Stimulated activated CD8-positive, alpha-beta memory T cell treated with anti-CD3 and anti-CD28 coated beads, Interleukin-15, amount 100 ng/mL, for 24 hours (primary cell): ENCODE measurements at places on chromosomes 5 and 9.

- no peak for DNase-seq
These were observed 10.8 kb downstream of the S1PR3 start for GRCh38 chr9:89001917-89002540.

- no peak for DNase-seq
These were observed 108.4 kb downstream of the ALDH1A1 start for GRCh38 chr9:72844440-72844768.

GRCh38 chr9:133492061-133493021, 13.4 kb upstream of the SLC2A6 start:
- no peak for DNase-seq

DNA sequence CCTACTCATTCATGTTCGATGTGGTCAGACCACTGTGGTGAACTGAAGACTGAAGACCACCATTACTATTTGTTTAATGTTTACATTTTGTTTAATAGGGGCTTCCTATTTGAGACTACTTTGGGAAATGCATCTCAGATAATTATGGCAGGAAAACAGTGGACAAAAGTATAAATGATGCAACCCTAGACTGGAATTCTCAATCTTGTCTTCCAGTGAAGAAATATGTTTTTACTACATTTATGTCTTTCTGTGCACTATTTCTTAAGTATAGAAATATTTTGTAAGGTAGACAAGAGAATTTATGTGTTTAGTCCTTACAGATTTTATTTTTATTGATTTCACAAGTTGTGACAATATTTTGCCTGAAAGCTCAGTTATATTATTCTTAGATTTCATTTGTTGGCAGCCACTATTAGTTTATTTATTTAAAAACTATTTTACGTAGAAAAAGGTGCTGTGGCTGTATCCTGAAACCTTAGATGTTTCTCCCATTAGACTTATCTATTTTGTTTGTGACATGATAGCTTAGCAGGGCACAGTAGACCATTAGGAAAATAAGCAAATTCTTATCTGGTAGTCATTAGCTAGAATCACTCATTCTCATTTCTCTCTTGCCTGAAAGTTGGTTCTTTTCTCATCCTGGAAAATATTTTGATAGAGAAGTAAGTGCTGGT, 39.4 kb upstream of the MRPS30 start:
- DNase-seq: no peak

DNA sequence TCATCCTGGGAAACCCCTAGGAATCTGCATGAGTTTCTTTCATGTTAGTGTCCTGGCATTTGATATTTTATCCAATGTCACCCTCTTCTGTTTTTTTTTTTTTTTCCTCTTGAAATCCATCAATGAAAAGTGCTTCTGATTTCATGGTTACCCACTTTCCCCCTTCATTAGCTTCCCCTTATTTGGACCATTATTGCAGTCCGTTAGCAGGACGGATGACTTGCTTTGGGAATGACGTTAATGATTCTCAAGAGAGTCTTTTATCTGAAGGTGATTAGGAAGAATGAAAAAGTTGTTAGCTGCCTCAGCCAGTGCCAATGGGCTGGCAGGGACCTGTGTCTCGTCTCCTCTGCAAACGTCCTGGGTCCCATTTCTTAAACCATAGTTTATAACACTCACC, 134.7 kb downstream of the SEMA6A start:
- DNase-seq: no peak

- DNase-seq: no peak
These were observed 107.6 kb upstream of the MPDZ start for GRCh38 chr9:13386935-13387733.

- DNase-seq: no peak
These were observed 53.9 kb downstream of the OSTF1 start for GRCh38 chr9:75142202-75142601.

DNA sequence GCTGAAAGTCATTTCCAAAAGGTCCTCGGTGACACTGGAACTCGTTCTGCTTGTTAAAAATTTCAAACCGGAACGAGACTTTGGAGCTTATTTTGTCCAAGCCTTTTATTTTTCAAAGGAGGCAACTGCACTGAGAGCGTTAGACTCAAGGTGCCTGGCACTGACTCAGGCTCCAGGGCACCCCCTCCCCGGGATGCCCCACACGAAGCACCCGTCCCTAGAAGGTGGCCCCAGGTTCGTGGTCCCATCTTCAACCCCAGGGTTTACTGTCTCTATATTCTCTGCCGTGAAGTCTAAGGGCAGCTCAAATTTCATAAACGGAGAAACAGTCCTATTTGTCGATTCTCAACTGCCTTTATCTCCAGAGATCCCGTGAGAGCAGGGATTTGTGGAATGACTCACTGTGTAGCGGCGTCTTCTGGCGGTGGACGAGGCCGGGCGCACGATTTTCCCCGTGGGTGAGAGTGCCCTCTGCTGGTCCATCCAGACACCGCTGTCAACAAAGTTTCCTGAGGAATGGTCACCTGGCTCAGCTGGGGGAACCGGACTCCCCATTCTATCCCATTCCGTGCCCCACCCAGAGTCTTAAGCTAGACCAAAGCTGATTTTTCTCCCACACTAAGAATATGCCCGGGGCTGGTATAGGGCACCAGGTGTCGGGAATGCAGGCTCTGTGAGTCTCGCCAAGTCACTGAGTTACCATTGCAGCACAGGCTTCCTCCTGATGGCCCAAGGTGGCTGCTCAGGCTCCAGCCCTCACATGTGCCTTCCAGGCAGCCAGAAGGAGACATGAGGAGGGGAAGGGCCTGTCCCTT, 27.1 kb upstream of the SLC6A19 start:
- peak; percentile 10 for DNase-seq

- no peak for DNase-seq
These were observed 1.2 kb downstream of the TLR4 start for GRCh38 chr9:117705386-117705785.
